ENCODE measurements at places on chromosomes 11 and 22.

DNA sequence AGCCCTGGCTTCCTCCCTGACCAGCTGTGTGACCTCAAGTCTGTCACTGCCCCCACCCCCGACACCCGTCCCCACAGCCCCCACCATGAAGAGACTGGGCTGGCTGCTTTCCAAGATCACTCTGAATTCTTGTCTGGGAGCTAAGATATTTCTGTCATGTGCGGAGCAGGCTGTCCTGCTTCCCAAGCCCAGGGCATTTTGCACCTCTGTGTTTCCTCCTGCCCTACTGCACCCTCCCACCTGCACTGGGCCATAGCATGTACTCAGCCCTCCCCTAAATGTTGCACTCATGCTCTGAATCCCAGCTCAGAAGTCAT lies 30.3 kb upstream of the MYEOV start:
- no peak for DNase-seq

GRCh38 chr22:38284042-38284402 lies 11.2 kb upstream of the TMEM184B start:
- DNase-seq: no peak

DNA sequence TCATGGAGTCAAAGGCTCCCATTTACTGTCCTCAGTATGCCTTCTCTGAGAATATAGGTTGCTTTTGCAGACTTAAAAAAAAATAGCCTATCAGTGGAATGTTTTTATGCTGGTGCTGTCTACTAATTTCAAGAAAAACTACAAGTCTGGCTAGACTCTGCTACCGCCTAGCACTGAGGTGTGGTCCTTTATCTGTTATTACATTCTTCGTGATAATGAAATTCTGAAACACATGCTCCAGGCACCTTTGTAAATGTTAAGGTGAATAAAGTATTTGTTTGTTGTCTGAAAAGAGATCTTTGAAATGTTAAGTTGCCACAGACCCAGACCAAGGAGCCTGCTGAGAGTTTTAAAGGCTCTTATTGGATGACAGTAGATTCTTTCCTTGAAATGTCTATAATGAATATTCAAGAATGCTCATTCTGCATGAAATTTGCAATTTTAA lies 95.3 kb downstream of the DBX1 start:
- DNase-seq: no peak

DNA sequence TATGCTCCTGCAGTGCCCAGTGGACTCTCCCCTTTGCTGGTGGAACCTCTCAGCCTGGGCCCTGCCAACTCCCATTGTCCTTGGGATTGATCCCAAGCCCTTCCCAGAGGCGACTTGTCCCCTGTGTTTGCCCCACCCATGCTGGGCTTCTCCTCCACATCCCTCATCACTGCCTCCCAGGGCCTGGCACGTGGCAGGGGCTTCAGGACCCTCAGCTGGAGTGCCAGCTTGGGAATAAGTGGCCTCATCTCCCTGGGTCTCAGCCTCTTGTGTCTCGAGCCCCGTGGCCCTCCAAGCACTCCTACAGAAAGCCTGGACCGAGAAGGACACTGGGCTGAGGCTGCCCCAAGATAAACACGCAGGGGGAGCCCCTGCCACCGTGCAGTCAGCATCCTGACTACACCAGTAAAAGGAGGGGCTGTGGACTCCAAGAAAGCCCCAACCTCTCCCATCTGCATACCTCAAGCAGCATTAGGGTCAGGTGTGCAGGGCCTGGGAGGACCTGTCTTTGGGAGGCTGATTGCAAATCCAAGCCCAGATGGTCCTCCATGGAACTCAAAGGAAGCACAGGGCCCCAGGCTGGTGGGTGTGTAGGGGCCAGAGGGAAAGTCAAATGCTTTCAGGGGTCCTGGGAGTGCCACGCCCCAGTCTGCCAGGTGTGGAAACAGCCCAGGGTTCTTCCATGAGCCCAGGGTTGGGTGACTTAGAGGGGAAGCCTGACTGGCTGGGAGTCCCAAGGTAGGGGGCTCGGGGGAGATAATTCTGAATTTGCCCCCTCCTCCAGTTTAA lies 9.5 kb upstream of the GNAZ start:
- no peak for DNase-seq

GRCh38 chr11:1077417-1078119 lies 2.9 kb downstream of the MUC2 start:
- no peak for DNase-seq
